Glutamatergic neuron (in vitro differentiated cells): ENCODE measurements at places on chromosomes 12 and 14.

GRCh38 chr12:4434706-4435425 is 10.7 kb downstream of the FGF6 start:
- no peak for DNase-seq

DNA sequence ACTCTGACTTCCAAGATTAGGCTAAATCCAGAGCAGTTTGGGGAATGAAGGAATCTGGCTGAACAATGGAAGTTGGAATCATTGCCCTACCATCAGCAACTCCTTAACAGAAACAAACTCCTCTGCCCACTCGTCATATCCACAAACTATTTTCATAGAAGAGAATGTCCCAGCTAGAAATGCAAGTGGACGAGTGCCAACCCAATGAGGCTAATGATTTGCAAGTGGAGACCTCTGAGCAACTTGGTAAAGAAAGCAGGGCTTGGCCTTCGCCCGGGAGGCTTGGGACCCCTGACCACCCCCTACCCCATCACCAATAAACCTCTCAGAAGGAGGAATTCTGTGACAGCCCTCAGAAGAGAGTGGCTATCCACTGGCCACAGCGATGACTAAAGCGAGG is 40.0 kb upstream of the DDX11 start:
- no peak for DNase-seq

GRCh38 chr14:106578481-106578880 is 1052.1 kb downstream of the TMEM121 start:
- no peak for DNase-seq

DNA sequence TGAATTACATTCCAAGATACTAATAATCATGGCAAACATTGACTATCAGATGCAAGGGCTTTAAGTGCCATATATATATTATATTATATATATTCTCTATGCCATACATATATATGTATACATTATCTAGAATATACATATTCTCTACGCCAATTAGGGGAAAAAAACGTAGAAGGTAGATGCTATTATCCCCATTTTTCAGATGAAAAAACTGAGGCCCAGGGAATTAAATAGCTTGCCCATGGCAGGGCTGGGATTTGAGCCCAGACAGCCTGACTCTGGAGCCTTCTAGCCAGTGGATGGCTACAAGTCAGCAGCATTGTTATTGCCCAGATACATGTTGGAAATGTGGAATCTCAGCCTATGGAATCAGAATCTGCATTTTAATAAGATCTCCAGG is 116.0 kb upstream of the BTG1 start:
- DNase-seq, result no peak

DNA sequence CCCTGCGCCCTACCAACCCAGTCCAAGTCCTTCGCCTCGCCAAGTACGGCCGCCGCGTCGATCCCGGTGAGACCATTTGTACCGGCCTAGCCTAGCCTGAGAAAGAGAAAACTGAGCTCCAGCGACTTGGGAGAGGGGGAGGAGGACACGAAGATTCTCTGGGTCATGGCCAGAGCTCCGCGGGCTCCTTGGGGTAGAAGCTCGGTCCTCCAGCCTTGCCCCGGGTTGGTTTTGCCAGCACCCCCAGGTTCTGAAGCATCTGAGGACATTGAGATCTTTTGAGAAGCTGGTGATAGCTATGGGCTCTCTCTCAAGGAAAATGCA is 7.3 kb downstream of the LHX5 start:
- DNase-seq, result no peak

GRCh38 chr14:60303745-60304144 is 54.7 kb downstream of the PPM1A start:
- DNase-seq, result no peak

DNA sequence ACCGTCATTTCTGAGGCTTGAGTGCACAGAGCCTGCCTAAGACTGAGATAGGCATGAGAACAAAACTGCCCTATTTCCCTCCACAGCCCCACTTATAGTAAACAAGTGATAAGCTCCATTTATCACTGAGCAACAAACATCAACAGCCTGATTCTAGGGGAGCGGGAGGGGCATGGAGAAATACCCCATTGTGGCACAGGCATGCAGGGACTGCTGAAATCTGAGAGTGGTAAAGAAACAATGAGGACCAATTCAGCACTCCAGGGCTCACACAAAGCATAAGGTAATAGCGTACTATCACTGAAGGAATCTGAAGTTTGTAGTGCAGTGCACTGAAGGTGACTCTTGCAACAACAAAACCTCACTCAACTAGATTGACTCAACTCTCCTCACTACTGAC is 186.7 kb downstream of the ANO2 start:
- DNase-seq, result no peak

GRCh38 chr12:68113644-68114043 is 45.9 kb downstream of the IFNG start:
- peak; percentile 26 for DNase-seq

DNA sequence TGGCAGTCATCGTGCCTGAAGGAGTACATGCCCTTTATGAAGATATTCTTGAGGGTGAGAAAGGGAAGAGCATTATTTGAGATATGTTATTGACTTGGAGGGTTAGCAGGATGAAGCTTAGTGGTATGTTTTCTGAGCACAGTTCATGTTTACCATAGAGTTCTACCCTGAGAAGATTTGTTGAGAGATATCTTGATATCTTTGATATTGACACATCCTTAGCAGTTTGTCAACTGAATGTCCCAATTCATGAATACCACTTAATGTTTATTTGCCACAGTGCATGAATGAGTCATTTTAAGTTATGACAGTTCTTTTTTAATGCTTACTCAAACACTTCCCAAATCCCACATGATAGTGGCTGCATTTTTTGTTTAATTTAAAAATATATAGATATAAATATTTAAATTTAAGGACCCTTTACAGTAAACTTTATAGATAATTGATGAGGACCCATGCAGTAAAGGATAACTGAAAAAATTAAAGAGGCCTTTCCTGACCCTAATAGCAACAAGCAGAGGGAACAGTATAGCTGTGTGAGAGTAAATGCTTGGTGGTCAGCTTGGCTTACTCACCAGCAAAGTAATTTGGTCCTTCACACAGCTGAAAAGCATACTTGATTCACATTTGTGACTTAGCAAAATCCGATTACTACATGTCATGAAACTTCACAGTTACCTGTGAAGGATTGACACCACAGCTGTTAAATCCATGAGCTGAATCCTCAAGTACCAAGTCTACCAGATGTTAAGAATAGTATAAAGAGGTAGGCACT is 25.8 kb downstream of the SLC39A9 start:
- no peak for DNase-seq

- DNase-seq, result no peak
Measured at GRCh38 chr14:92341791-92342190, 18.8 kb downstream of the SLC24A4 start.

- DNase-seq, result no peak
Measured at GRCh38 chr12:90924406-90924805, 30.6 kb downstream of the CCER1 start.

GRCh38 chr14:36383767-36384431 is 63.5 kb upstream of the MBIP start:
- DNase-seq, result no peak

DNA sequence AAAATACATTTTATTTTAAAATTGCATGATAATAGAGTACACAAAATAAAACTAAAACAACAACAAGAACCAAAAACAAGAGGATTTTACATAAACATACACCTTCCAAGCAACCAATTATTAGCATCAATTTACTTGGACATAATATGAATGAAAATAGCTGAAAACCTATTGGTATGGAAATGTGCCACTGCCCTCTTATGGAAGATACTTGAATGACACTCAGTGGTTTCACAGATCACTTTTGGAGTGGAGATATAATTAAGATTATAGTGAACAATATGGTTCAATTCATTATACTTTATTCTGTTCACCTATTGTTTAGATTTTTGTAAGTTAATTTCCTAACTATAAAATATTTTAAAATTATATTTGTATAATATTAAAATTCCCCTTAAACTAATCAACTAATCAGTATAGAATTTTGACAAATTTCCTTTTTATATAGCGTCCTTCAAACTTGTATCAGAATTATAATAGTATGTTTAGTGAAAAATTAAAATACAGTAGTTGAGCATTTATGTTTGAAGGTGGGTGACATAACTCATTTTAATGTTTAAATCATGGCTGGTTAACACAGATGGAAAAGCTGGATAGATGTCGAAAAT is 70.1 kb downstream of the SLC6A15 start:
- no peak for DNase-seq

DNA sequence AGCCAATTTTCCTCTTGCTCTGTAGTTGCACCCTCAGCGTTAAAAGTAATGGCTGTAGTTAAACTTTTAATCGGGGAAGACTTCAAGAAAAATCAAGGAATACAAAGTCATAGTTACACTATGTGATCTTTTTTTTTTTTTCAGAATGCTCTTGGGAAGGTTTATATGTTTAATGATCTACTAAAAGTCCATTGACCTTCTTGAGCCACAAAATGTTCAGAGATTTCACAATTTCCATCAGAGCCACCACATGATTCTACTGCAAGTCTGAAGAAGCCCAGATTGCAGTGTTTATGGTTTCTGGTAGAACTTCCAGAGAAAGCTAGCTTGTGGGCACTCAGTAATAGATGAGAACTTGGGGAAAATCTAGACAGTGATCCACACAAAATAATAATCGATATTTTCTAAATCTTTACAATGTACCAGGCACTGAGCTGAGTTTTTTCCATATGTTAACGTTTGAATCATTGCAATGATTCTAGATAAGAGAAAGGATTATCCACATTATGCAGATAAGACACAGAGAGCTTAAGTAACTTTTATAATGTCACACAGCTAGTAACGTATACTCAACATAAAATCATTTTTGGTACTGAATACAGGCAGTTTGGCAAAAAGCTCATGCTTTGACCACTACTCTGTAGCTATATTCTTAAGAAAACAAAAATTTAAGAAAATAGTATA is 38.3 kb downstream of the GYS2 start:
- DNase-seq, result no peak

DNA sequence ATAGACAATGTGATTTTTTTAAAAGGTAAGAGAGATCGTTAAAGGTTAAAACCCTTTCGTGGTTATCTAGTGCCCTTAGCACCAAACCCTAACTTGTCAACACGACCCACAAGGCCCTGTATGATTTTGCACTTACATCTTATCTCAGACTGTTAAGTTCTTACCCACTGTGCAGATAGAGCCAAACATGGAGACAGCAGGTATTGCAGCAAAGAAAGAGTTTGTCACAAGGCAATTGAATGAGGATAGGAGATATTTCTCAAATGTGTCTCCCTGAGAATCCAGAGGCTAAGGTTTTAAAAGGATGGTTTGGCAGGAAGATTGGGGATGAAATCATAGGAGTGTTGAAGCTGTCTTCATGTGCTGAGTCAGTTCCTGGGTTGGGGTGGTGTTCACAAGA is 313.4 kb downstream of the AEBP2 start:
- no peak for DNase-seq

DNA sequence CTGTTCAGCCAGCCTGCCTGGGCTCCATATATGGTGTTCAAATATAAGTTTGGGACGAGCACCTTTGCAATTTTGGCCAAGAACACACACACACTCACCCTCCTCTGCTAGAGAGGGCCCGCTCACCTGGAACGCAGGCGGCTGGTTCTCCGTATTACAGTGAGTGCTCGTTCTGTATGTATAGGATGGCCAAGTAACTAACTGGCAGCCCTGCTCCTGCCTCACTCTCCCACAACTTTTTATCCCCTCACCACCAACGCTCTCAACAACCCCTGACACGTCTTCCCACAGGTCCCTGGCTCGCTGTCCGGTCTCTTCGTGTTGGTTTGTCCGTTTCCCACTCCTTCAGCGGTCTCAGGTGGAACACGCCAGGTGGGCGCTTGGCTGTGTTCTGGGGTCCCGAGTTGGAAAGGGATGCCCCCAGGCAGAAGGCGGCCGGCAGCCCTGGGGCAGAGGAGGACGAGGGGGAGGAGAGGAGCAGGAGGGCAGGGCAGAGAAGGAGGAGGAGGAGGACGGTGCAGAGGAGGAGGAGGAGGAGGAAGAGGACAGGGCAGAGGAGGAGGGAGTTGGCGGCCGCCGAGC is 398 bp upstream of the MSRB3 start:
- peak; percentile 14 for DNase-seq

DNA sequence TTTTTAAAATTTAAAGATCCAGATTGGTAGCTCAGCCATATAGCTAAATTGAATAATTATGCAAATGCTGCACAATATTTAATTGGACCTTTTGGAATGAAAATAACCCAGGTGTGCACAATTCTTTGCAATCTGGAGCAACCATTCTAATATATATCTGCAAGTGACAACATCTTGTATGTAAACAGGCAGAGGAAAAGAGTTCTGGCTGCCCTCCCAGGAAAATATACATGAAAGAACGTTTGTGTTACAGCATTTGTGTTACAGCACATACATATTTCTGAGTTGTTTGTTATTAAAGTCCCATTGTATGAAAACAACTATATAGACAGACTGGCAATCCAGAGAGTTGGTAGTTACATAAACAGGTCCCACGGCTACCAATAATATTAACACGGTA is 377.5 kb downstream of the DIO2 start:
- DNase-seq, result no peak

DNA sequence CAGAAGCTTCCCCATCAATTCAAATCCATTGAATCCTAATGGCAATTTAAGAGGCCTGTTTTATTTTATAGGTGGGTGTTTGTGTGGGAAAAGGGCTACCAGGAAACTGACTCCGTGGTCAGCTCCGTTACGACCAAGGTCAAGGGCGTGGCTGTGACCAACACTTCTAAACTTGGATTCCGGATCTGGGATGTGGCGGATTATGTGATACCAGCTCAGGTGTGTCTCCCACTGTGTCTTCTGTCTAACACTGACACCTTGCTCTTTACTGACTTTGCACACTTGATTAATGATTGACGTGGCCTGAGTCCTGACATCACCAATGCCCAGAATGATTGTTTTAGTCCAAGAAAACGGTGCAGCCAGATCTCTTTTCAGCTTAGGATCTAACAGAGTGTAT is 7.1 kb downstream of the P2RX4 start:
- no peak for DNase-seq

GRCh38 chr12:69099201-69099837 is 140.1 kb upstream of the CPSF6 start:
- DNase-seq, result no peak

GRCh38 chr14:100155756-100156616 is 3.5 kb downstream of the DEGS2 start:
- no peak for DNase-seq

DNA sequence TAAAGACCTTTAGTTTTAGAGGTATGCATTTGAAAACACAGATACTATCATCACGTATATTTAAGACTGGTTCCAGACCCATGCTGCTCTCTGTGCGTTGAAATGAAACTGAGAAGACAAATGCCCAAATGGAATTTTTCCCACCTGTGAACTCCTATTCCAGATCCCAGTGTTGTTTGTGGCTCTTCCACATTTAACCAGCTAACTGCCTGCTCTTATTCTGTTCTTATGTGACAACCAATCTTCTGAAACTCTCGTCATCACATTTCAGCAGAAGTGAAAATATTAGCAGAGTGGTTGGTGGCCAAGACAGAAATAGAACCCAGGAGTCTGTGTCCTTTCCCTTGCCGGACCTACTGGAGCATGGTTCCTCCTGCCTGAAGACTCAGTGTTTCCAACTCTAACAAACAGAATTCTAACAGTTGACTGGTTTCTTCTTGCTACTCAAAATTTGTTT is 460.2 kb downstream of the RAD51B start:
- DNase-seq, result no peak
